ENCODE measurements at places on chromosomes 13 and 19. TPM values are rescaled to one million over a fixed set of nuclear protein-coding genes. Genes with fewer than 3 reads are reported as not detected.

DNA sequence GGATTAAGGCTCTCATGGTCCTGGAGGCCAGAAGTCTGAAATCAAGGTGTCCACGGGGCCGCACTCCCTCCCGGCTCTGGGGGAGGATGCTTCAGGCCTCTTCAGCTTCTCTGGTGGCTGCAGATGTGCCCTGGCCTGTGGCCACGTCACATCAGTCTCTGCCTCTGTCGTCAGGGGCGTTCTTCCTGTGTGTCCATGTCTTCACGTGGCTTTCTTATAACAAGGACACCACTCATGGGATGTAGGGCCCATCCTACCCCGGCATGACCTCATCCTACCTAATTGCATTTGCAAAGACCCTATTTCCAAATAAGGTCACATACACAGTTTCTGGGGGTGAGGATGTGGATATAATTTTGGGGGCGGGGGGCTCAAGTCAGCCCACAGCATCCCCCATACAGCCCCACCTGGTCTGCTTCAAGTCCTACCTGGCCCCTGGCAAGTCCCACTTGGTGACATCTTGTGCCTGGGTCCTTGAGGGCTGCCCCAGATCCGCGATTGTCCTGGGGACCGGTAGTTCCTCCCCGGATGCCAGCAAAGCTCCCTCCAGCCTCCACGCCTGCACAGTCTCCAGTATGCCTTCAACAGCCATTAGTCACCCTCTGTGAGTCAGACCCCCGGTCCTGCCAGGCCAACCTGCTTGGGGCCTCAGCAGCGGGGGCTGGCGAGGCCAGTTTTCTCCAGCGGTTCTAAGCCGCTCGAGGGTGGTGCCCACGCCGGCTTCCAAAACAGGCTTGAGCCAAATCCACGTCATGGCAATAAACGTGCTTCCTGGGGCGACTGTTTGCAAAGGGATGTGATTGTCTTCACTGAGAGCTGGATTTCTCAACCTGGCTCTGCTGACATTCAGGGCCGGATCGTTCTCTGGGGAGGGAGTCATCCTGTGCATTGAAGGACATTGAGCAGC, 32.2 kb downstream of the MYO9B start:
- peak; percentile 16 for DNase-seq

GRCh38 chr13:59304596-59304995, 859.1 kb downstream of the DIAPH3 start:
- no peak for DNase-seq

- no peak for DNase-seq
Observed at GRCh38 chr19:30324982-30325381, 47.2 kb upstream of the ZNF536 start.

- no peak for DNase-seq
Observed at GRCh38 chr13:51630288-51630615, 46.0 kb downstream of the WDFY2 start.

The ZNF729 gene
- not detected for polyA plus RNA-seq

GRCh38 chr19:44988896-44989556, 12.2 kb upstream of the RELB start:
- DNase-seq = peak; percentile 52

The PLIN4 gene
- 1.1 TPM for polyA plus RNA-seq

- DNase-seq = no peak
Observed at GRCh38 chr13:46172531-46172991, 9.4 kb downstream of the LCP1 start.

DNA sequence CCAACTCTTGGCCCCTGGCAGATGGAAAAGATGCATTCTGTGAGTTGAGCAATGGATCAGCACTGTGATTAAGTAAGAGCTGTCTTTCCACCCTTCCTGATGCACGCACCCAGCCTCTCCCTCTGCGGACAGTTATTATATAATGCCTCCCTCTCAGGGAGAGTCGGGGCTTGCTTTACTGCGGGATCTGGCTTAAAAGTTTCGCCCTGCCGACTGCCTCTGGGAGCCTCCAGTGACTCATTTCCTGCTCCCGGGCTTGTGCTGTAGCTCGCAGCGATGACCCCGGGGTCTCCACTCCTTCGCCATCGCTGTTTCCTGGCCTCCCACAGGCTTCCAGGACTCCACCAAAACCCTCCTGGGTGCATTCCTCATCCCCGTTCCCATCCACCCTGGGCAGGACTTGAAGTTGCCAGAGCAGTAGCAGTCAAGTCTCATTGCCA, 107.4 kb upstream of the SLC7A1 start:
- DNase-seq = no peak

DNA sequence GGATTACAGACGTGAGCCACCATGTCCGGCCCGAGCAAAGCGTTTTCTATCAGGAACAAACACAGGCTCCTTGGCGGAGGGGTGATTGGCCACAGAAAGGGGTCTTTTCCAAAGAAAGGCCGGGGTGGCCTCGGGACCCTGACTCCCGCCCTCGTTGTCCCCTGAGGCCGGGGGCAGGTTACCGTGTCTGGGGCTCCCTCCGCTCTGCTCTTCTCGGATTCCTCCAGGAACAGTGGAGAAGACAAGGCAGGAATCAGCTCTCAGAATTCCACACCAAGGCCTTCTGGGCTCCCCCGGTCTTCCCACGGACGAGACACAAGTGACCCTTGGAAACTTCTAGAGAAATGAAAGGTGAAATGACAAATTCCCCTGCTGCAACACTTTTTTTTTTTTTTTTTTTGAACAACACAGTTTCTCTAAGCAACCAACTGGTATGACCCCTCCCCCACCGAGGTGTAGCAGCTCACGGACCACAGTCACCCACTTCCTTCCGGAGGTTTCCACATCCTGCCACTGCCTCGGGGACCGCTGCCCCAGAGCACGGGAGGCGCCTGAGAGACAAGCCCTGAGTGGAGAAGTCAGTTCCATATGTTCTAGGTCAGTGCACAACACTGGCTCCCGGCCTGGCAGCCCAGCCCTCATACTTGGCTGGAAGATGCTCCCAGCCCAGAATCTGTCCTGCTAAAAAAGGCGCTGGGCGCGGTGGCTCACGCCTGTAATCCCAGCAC, 11.0 kb downstream of the MOB3A start:
- DNase-seq = no peak

DNA sequence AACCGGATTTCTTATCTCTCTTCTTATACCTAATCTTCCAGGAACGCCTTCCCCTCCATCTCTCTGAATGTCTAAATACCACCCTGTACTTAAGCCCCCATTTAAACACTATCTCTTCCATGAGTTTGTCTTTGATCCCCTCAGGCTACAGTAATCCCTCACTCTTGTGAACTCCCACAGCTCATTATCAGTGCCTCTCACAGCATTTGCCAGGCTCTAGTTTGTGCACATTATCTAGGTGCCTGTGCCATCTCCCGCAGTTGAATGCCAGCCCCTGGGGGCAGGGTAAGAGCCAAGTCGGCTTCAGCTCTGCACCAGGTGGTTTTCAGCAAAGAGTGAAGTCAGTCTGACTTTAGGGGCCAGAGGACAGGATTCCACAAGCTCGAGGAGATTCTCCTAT, 71.4 kb downstream of the FREM2 start:
- no peak for DNase-seq

The CALR3 gene
- polyA plus RNA-seq = not detected

GRCh38 chr13:45280011-45280410, 61.0 kb downstream of the TPT1 start:
- no peak for DNase-seq

- no peak for DNase-seq
Observed at GRCh38 chr13:60716313-60716712, 319.3 kb downstream of the TDRD3 start.

The UNC13A gene
- polyA plus RNA-seq = 0.45 TPM

GRCh38 chr19:595326-596262, 5.9 kb downstream of the HCN2 start:
- DNase-seq = no peak

DNA sequence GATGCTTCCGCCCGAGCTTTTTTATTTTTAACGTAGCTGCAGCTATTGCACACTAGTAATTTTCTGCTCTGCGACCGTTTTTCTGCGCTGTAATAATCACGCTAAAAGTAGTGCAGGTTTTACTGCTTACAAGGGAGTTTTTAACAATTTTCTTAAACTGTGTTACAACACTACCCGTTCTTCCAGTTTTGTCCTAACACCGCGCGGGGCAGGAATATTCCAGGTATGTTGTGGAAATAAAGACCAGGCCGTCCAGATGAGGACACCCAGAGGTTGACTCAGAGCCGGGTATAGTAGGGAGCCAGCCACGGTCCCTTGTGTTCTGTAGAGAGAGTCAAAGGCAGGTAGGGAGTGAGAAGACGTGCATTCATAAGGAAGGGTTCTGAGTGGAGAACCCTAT, 21.7 kb downstream of the ZNF274 start:
- DNase-seq = no peak

The ZNF223 gene
- polyA plus RNA-seq = 2.0 TPM

DNA sequence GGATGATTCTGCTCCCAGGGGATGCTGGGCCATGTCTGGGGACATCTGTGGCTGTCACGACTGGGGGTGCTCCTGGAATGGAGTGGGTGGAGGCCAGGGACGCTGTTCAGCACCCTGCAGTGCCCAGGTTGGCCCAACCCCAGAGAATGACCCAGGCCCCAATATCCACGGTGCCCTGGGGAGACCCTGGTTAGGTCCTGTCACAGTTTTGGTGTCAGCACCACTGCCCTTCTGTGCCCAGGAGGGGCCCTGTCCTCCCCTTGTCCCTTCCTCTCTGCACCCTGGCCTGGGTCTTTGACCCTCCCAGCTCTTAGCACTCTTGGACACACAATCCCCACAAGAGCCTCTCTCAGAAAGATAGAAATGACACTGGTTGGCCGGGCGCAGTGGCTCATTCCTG, 85.3 kb downstream of the GADD45B start:
- no peak for DNase-seq

DNA sequence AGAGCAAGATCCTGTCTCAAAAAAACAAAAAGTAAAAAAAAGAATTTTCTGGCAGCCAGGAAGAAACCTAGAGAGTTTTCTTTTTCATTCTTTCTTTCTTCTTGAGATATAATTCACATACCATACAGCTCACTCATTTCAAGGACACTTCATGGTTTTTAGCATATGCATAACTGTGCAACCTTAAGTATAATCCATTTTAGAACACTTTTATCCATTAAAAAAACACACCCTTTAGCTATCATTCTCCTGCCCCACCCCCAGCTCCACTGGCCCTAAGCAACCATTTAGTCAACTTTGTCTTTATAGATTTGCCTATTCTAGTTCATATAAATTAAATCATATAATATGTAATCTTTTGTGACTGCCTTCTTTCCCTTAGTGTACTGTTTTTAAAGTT, 8.1 kb upstream of the IPO5 start:
- no peak for DNase-seq

The PLIN5 gene
- 4.8 TPM for polyA plus RNA-seq

- DNase-seq = no peak
Observed at GRCh38 chr19:5079071-5079774, 110.3 kb downstream of the KDM4B start.

The IL11 gene
- 4.5 TPM for polyA plus RNA-seq

DNA sequence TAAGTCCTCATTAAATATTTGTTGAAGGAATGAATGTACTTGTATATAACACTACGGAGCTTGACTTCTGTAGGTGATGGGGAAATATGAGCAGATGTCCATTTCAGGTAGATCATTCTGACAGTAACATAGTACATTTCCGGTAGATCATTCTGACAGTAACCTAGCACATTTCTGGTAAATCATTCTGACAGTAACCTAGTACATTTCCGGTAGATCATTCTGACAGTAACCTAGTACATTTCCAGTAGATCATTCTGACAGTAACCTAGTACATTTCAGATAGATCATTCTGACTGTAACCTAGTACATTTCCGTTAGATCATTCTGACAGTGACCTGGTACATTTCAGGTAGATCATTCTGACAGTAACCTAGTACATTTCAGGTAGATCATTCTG, 2.5 kb downstream of the PHF11 start:
- no peak for DNase-seq

The JAK3 gene
- polyA plus RNA-seq = 30.1 TPM

GRCh38 chr19:19751846-19752245, 18.9 kb upstream of the ZNF14 start:
- DNase-seq = no peak

DNA sequence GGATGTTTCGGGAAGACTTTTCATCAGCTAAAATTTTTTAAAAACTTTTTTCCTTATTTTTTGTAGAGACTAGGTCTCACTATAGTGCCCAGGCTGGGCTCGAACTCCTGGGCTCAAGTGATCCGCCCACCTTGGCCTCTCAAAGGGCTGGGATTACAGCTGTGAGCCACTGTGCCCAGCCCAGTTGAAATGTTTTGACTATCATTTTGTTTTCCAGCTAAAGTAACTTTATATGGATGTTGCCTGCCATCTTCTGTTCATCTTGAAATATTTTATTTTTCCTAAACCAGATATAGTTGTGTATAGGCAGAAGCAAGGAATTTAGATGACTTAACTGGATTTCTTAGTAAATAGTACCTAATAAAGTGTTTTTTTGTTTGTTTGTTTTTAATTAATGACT, 7.0 kb downstream of the CAB39L start:
- DNase-seq = no peak

GRCh38 chr19:46346821-46347571, at the start of gene PPP5C:
PPP5C (plus strand) TSS chr19:46347087; CDS start chr19:46347097, 10 bp downstream.
- peak; percentile 87 for DNase-seq

The CEBPA gene
- polyA plus RNA-seq = 35.0 TPM

The HTR2A gene
- not detected for polyA plus RNA-seq

GRCh38 chr13:107020393-107020792, 452.5 kb upstream of the ARGLU1 start:
- no peak for DNase-seq

The DACH1 gene
- not detected for polyA plus RNA-seq

GRCh38 chr13:44713788-44714469, 137.8 kb upstream of the TSC22D1 start:
- DNase-seq = peak; percentile 53

The KLK7 gene
- not detected for polyA plus RNA-seq

DNA sequence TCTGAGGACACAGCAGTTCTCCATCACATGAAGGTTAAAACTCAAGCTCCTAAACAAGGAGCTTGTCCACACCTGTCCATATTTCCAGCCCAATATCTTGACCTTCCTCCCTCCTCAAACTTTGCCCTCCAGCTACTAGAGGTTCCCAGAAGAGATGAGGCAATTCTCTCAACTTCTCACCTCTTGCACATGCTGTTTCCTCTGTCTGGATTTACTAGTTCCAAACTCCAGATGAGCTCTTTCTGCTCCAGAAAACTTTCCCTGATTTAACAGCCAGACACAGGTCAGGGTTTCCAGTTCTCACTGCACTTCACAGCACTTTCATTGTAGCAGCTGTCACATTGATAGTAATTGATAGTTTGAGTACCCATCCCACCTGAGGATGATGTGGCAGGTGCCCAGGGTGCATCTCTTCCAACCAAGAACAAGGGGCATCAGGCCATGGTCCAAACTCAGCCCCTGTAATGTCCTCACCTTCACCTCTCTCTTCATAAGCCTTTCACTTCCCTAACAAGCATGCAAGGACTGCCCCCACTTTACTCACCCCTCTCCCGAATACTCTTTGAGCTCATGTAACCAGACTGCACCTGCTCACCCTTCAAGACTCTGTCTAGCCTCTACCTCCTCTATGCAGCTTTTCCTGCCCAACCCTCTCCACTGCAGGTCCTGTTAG, 3.0 kb upstream of the WDFY2 start:
- DNase-seq = no peak

The ZNF560 gene
- 0.04 TPM for polyA plus RNA-seq

All from HepG2 (cell line).